ENCODE measurements at places on chromosomes 7 and 10.

GRCh38 chr10:121448766-121449421 is 149.3 kb downstream of the FGFR2 start:
- no peak for DNase-seq

- DNase-seq: no peak
Observed at GRCh38 chr7:155665957-155666287, 21.5 kb downstream of the RBM33 start.

- no peak for DNase-seq
Observed at GRCh38 chr7:21656796-21657195, 114.0 kb downstream of the DNAH11 start.

- no peak for DNase-seq
Observed at GRCh38 chr7:29135846-29136245, 10.5 kb downstream of the CPVL start.

- DNase-seq: no peak
Observed at GRCh38 chr7:154892459-154892858, 110.5 kb downstream of the PAXIP1 start.

DNA sequence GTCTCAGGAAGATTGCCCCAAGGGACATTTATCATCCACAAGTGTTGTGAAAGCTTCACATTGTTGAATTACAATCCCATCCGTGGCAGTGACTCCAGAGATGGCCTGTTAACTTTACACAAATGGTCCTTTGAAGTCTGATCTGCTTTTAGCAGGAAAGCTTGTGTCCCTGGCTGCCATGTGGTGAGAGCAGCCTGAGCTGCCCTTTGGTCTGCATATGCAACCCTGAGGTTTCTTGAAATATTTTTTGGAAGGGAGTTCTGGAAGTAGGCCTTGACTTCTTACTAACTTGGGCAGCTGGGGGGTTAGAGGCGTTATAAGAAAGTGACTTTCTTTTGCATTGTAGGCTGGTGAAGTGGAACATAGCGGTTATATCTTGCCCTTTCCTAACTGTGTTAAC is 41.3 kb upstream of the FAM180A start:
- DNase-seq: no peak

- no peak for DNase-seq
Observed at GRCh38 chr10:127915324-127915723, 8.4 kb downstream of the PTPRE start.

GRCh38 chr7:136687693-136688322 is 180.6 kb upstream of the CHRM2 start:
- no peak for DNase-seq

DNA sequence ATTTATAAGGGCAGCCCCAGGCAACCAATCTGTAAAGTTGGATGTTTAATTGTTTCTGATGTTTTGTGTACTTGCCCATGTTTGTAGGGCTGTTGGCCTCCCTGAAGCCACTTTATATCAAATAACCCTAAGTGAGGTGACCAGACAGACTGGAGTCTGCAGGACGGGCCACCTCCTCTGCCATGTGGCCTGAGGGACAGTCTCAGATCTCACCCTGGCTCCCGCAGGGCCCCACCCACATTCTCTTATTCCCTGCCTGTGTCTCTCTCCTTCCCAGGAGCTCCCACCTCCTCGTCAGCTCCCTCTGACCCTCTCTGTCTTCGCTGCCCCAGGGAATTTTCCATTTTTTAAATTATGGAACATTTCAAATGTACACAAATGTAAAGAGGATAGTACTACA is 9.5 kb upstream of the C10orf71 start:
- no peak for DNase-seq

GRCh38 chr7:114940220-114940619 is 18.3 kb downstream of the MDFIC start:
- no peak for DNase-seq

GRCh38 chr7:74155810-74156395 is 18.3 kb upstream of the EIF4H start:
- DNase-seq: no peak

Data from CD8-positive, alpha-beta memory T cell (primary cell).